Activated T-cell treated with anti-CD3 and anti-CD28 coated beads, Interleukin-2, amount 50 U/mL, for 4 hours (primary cell): ENCODE measurements at places on chromosomes 1 and 21. TPM values are rescaled to one million over a fixed set of nuclear protein-coding genes. Genes with fewer than 3 reads are reported as not detected.

DNA sequence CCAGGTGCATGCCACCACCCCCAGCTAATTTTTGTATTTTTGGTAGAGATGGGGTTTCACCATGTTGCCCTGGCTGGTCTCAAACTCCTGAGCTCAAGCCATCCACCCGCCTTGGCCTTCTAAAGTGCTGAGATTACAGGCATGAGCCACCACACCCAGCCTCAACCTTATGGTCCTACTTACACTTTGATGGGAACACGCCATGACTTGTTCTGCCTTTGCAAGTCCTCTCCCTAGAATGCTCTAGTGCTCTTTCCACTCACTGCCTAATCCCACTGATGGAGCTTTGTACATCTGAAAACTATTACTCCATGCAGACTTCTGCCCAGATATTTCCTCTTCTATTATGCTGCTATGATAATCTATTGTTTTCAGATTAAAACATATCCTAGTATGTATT lies 174.3 kb downstream of the DAB1 start:
- DNase-seq, result no peak

DNA sequence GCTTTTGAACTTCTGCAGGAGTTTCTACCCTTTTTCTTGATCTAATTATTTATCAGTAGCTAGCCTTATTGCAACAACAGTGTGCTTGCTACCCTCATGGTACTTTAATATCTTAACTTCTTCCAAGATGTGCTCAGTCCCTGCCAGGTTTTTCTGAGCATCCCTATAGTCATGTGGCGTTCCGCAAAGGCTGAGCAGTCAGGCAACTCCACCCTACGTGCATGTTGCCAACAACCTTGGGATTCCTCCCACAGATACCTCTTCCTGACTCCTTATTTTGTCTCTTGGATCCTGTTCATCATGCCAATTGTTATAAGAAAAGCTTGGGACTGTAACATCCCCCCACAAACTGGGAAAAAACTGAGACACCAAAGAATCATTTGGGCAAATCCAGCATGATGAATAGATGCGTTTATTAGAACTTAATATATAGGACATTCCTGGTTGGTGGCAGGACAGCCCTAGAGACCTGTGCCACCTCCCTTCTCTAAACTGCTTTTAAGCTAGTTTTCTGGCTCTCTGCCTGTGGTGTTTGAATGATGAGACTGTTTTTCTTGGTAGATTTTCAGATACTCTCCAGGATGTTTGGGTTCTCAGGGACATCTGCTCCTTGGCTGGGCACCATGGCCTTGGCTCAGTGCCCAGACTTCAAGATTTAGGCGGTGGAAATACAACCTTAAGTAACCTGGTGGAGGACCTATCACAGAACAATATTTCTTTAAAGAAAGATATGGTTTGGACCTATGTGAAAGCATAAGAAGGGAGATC lies 27.1 kb upstream of the KCTD3 start:
- DNase-seq, result no peak

DNA sequence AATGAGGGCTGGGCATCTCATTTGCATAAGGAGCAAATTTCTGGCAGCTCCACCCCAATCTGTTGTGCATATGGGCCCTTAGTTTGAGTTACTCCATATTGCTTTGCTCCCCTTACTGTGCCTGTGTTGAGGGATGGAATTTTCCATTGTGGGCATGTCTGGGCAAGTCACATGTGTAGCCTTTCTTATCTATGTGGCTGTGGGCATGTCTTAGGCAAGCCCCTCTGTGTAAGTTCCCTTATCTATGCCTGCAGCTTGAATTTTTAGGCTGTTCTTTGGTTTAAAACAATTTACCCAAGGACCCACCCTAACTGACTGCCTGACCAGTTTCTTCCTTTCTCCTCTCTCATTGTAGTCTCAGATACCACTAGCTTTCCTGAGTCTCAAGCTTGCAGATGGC lies 405.7 kb upstream of the NCAM2 start:
- DNase-seq, result no peak

GRCh38 chr1:150210706-150211105 lies 25.2 kb downstream of the ANP32E start:
- DNase-seq, result no peak

- DNase-seq, result no peak
Observed at GRCh38 chr1:61436491-61437120, 288.3 kb downstream of the TM2D1 start.

DNA sequence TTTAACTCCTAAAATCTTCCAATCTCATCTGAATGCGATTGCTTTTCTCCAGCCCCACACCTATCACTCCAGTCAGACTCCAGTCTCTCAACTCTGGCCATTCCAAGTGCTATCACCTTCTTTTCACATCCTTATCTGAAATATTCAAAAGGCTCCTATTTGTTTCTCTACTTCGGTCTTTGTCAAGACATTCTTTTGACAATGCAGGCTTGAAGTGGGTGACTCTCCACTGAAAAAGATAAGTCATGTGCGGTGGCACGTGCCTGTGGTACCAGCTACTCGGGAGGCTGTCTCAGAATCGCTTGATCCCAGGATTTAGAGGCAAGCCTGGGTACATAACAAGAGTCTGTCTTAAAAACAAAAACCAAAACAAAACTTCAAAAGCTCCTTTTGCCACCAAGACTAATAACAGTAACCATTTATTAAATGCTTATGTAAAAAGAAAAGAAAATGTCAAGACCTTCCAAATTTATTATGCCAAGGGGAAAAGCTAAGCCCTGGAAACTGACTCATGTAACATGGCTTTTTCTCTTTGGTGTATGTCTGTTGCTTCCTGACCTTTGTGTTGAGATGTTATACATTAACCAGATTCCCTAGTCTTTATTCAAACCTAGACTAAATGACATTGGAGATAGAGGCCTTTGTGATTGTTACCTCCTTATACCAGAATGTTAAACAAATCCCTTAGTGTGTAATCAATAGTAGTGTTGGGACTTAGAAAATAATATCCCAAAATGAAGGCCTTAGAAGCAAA lies 3.6 kb downstream of the ALG14 start:
- no peak for DNase-seq

DNA sequence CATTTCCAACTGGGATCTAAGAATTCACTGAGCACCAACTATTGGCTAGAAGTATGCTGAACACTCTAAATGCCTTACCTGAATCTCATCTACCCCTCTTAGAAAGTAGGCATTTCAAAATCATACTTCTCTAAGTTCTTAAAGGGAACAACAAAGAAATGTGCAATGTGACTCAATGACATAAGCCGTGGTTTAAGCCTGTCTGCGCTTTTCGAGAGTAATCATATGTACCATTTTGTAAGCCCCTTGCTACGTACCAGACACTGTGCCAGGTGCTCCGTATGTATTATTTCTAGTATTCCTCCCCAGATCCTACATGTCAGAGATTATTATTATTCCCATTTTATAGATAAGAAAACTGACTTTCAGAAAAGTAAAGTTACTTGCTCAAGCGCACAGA lies 454.2 kb downstream of the SETD4 start:
- no peak for DNase-seq

DNA sequence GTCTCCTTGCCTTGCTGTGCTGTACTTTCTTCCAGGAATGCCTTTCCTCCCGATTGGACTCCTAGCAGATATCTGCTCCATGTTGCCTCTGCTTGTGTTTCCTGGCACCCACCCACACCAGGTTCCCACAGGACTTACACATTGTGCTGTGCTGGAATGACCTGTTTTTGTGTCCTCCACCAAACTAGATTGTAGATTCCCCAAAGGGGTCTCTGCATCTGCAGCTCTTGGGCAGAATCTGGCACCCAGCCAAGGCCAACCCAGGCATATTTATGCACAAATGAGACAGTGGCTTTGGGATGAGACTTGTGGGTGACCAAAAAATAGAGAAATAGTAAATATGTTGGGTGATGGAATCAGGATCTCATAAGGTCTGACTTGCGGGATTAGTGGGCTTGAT lies 278.2 kb downstream of the RRAGC start:
- DNase-seq, result no peak

GRCh38 chr1:171909711-171910110 lies 68.4 kb downstream of the DNM3 start:
- no peak for DNase-seq

Gene DMBX1
- not detected for total RNA-seq

Gene RPE65
- not detected for total RNA-seq
